Caco-2 (cell line): ENCODE measurements at places on chromosomes 1 and 21. TPM values are rescaled to one million over a fixed set of nuclear protein-coding genes. Genes with fewer than 3 reads are reported as not detected.

The KPRP gene
- total RNA-seq, result not detected in 2 replicates

The FAM76A gene
- 9.4 and 9.8 TPM in 2 replicates for total RNA-seq

The SERPINC1 gene
- 0.65 and 0.98 TPM in 2 replicates for total RNA-seq

The NBPF3 gene
- total RNA-seq, result 14.3 and 14.9 TPM in 2 replicates

The KANK4 gene
- total RNA-seq, result 18.9 and 21.5 TPM in 2 replicates

The ORC1 gene
- total RNA-seq, result 12.1 and 14.0 TPM in 2 replicates

The SMIM1 gene
- 7.1 and 9.4 TPM in 2 replicates for total RNA-seq

The CBS gene
- total RNA-seq, result 194 and 202 TPM in 2 replicates

The NCF2 gene
- 0.58 TPM in 1 of 2 replicates, not detected in the other for total RNA-seq

DNA sequence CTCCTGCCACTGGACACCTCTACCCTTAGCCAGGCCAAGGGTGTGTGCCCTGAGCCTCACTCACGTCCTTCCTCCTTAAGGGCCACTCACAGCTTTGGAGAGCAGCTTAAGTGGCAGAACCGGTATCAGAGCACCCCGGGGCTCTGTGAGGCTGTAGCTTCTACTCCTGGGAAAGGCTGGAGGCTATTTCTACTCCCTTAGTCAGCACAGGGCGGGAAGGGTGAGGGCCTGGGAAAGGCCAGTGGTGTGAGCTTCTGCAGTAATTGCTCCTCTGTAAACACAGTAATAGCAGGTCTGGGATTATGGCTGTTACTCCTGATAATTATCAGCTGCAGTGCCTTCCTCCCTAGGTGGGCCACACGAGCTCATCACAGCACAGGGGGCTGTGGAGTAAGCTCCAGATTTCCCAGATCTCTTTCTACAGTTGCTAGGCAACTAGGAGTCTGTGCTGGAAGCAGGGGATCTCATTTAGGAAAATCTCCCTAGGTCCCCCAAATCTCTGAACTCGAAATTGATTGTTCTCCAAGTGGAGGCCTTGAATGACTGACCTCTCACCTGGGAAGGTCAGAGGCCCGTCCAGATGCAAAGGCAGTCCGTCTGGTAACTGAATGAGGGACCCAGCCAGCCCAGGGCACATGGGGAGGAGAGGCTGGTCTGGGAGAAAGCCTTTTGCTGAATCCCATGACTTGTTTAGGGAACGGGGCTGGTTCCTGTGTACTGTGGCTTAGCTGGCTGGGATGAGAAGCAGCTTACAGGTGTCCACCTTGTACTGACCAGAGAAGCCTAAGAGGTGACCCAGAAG, 29.3 kb downstream of the IER5 start:
- H3K4me1 ChIP-seq, result peaks cover 60% of the 10 kb centered on the region
- DNase-seq, result peak; percentile 80

- DNase-seq, result no peak
- H3K36me3 ChIP-seq, result no peaks in the 10 kb centered on the region
- no peak overlapping the region for H3K27ac ChIP-seq
- H3K4me1 ChIP-seq, result peaks cover 4% of the 10 kb centered on the region; the same call in 1 of the 2 replicates
Measured at GRCh38 chr1:246687002-246687401, 37.2 kb upstream of the SCCPDH start.

- no peaks in the 10 kb centered on the region for H3K27me3 ChIP-seq
- no peak overlapping the region for H3K27ac ChIP-seq
- no peak overlapping the region for H3K4me3 ChIP-seq
- no peak for DNase-seq
- no peaks in the 10 kb centered on the region for H3K4me1 ChIP-seq
Measured at GRCh38 chr1:29687601-29688244, 451.4 kb downstream of the PTPRU start.

DNA sequence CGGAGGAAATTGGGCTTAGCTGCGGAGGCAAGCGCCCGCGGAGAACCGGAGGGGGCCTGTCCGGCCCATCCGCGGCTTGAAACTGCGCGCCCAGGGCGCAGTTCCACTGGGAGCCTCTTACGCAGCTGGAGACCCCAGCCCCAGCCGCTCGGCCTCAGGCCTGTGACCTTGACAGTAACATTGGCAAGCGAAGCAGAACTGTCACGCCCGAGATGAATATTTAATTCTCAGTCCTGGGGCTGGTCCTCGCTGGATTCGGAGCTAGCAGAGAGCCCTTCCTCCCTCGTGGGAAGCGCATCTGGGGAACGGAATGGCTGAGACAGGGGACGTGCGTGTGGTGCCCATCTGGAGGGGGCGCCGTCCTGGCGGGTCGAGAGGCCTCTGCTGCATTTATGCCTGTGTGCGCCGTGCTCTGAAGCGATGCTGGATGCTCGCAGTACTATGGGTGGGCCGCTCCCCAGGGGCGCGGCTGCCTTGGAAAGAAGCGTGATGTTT, 928 bp downstream of the SLC6A17 start:
- no peak for DNase-seq
- H3K4me3 ChIP-seq, result no peak overlapping the region
- H3K27me3 ChIP-seq, result no peaks in the 10 kb centered on the region
- H3K4me1 ChIP-seq, result no peaks in the 10 kb centered on the region
- H3K27ac ChIP-seq, result no peak overlapping the region

- H3K4me3 ChIP-seq, result no peak overlapping the region
- no peak for DNase-seq
- no peaks in the 10 kb centered on the region for H3K27me3 ChIP-seq
- H3K4me1 ChIP-seq, result no peaks in the 10 kb centered on the region
- no peak overlapping the region for H3K27ac ChIP-seq
- no peaks in the 10 kb centered on the region for H3K36me3 ChIP-seq
Measured at GRCh38 chr1:236122176-236122575, 20.2 kb upstream of the GPR137B start.

DNA sequence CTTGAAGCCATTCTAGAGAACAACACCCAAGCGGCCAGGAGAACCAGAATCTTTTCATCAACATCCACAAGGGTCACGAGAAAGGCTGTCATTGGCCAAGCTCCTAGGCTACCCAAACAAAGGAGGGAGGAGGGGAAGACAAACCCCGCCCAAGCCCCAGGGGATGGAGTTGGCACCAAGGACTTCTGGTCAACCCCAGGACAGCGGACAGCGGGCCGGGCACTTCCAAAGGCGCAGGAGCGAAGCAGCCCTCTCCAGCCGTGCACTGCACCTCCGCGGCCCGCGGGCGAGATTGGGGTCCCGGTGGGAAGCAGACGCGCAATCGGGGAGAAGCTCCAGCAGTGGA, at the start of gene CLIC6:
Gene CLIC6 (plus strand): TSS at position 192 of the 346 bp plus-strand sequence. CDS start 395 bp downstream, outside the sequence.
- H3K27ac ChIP-seq, result peak within 1 kb of the TSS; percentile 50
- DNase-seq, result no peak
- peaks cover 48% of the 10 kb centered on the region for H3K4me1 ChIP-seq
- no peaks in the 10 kb centered on the region for H3K36me3 ChIP-seq
- no peaks in the 10 kb centered on the region for H3K27me3 ChIP-seq
- H3K4me3 ChIP-seq, result no peak within 1 kb of the TSS

- peak; percentile 62 for DNase-seq
- H3K27ac ChIP-seq, result peak overlapping the region; percentile 85
- no peak overlapping the region for H3K4me3 ChIP-seq
- H3K4me1 ChIP-seq, result peaks cover 52% of the 10 kb centered on the region
- H3K36me3 ChIP-seq, result no peaks in the 10 kb centered on the region
Measured at GRCh38 chr1:43069461-43070050, 102.5 kb downstream of the EBNA1BP2 start.

GRCh38 chr1:42745851-42746250, 5.8 kb upstream of the CLDN19 start:
- no peak overlapping the region for H3K4me3 ChIP-seq
- no peaks in the 10 kb centered on the region for H3K4me1 ChIP-seq
- H3K27ac ChIP-seq, result no peak overlapping the region
- no peaks in the 10 kb centered on the region for H3K36me3 ChIP-seq
- no peaks in the 10 kb centered on the region for H3K27me3 ChIP-seq
- no peak for DNase-seq

DNA sequence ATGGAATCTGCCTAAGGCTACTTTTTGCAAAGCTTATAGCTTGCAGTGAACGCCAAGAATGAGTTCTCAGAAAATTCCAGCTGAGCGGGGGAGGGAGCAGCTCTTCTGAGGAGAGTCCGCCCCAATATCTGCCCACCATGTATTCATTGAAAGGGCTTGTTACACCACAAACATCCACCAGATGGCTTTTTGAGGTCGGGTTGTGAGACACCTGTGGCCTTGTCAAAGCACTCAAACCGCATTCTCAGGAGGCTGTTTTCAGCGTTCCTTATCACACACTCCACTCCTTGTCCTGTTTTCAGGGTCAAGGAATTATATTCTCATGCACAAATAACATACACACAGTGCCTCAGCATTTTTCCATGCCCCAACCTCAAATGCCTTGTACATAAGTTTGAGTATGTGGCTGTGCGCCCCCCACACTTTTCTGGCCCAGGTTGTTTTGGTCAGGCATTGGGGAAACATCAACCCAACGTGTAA, 3.9 kb upstream of the C4BPB start:
- peak; percentile 87 for DNase-seq
- peaks cover 59% of the 10 kb centered on the region for H3K4me1 ChIP-seq
- H3K27me3 ChIP-seq, result no peaks in the 10 kb centered on the region

GRCh38 chr21:44456915-44457736, 1.8 kb downstream of the LRRC3 start:
- no peak for DNase-seq
- H3K36me3 ChIP-seq, result no peaks in the 10 kb centered on the region
- no peaks in the 10 kb centered on the region for H3K27me3 ChIP-seq
- H3K4me3 ChIP-seq, result no peak overlapping the region
- peaks cover 26% of the 10 kb centered on the region for H3K4me1 ChIP-seq

- H3K27me3 ChIP-seq, result no peaks in the 10 kb centered on the region
- no peak overlapping the region for H3K27ac ChIP-seq
- no peaks in the 10 kb centered on the region for H3K36me3 ChIP-seq
Measured at GRCh38 chr1:168271636-168272035, 9.0 kb upstream of the TBX19 start.

GRCh38 chr1:225777583-225778336, at the start of gene SRP9:
SRP9 (plus strand) TSS chr1:225777826; CDS start chr1:225777941, 115 bp downstream.
- H3K27ac ChIP-seq, result no peak within 1 kb of the TSS
- H3K4me1 ChIP-seq, result peaks cover 2% of the 10 kb centered on the region
- peak; percentile 99 for DNase-seq
- H3K36me3 ChIP-seq, result no peaks in the 10 kb centered on the region; the same call in 1 of the 2 replicates
- H3K27me3 ChIP-seq, result no peaks in the 10 kb centered on the region
- peak within 1 kb of the TSS; percentile 94 for H3K4me3 ChIP-seq

DNA sequence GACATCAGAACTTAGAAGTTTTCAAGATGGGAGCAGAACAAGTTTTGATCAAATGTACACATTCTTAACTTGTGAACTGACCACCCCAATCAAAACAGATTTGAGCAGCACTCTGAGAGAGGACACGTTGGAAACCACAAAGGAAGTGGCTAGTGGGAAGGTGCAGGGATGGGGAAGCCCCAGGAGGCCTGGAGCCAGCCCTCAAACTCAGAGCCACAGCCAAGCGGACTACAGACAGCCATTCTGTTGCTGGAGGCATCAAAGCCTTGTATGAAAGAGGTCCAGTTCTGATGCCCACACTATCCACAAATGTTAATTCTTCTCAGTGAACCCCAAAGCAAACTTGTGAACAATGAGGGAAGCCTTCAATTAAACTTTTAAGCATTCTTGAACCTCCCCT, 143.6 kb upstream of the RAB4A start:
- no peak for DNase-seq
- no peak overlapping the region for H3K4me3 ChIP-seq
- no peaks in the 10 kb centered on the region for H3K27me3 ChIP-seq
- no peak overlapping the region for H3K27ac ChIP-seq
- peaks cover 29% of the 10 kb centered on the region for H3K4me1 ChIP-seq
- H3K36me3 ChIP-seq, result no peaks in the 10 kb centered on the region; the same call in 1 of the 2 replicates

DNA sequence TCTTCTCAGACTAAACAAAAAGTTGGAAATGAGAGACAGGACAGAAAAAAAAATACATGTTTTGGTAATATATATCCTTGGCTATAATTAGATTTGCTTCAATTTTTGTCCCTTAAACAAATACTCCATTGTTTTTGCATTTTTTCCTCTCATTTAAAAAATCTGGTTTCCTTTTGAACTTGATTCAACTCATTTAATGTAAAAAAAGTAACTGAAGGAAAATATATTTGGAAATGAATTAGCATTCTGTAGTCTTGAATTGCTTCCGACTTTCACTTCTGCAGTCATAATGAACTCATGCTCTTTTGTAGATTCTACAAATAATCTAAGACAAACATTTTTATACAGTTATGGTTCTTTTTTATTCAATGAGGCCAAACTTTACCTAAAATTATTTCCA, 309.1 kb downstream of the HMCN1 start:
- H3K4me3 ChIP-seq, result no peak overlapping the region
- H3K36me3 ChIP-seq, result no peaks in the 10 kb centered on the region
- no peak overlapping the region for H3K27ac ChIP-seq

DNA sequence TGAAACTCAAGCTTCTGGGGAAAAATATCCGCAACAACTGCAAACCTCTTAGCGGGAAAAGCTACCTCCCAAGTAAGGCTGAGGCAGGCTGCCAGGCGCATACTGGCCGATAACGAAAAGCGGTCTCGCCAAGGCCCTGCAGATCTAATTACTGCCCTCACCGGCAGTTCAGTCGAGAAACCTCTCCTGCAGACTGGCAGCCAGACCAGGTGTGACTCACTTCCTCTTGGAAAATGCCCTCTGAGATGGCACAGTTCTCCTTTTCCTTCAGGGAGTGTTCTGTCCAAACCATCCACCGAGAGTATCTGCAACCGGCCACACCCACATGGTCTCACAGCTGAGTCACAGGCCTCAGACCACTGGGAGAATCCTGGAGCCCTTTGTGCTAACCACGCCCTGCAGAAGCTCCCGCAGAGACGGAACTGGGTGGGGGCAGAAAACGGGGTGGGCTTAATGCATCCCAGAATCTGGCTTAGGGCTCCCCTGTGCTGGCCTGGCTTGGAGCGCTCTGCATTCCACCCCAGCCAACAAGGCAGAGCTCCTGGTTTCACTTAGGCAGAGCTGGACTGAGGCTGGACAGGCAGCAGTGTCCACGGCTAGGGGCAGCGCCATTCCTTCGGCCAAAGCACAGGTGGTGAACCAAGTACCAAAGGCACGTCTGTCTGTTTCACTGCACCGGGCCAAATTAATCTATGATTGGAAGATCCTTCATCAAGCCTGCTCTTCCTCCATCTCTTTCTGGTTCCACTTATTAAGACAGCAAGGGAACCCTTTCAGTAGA, 1.2 kb downstream of the S100A10 start:
- peak; percentile 89 for DNase-seq
- H3K27me3 ChIP-seq, result no peaks in the 10 kb centered on the region
- H3K36me3 ChIP-seq, result peaks cover 7% of the 10 kb centered on the region
- H3K27ac ChIP-seq, result peak overlapping the region; percentile 99
- H3K4me1 ChIP-seq, result peaks cover 56% of the 10 kb centered on the region

GRCh38 chr1:200619894-200620272, 668 bp downstream of the KIF14 start:
- 0 out of 2 replicates have a peak, but pooled peaks cover 3% of the 10 kb centered on the region for H3K4me1 ChIP-seq
- H3K4me3 ChIP-seq, result peak overlapping the region; percentile 85
- DNase-seq, result no peak
- H3K27me3 ChIP-seq, result no peaks in the 10 kb centered on the region
- no peaks in the 10 kb centered on the region for H3K36me3 ChIP-seq

- H3K36me3 ChIP-seq, result no peaks in the 10 kb centered on the region
- H3K4me3 ChIP-seq, result no peak overlapping the region
- DNase-seq, result no peak
- peaks cover 8% of the 10 kb centered on the region; the same call in 1 of the 2 replicates for H3K4me1 ChIP-seq
- no peaks in the 10 kb centered on the region for H3K27me3 ChIP-seq
Measured at GRCh38 chr1:58611861-58612385, 34.9 kb upstream of the TACSTD2 start.
